GM12864 (cell line): ENCODE measurements at places on chromosomes 6 and 20.

DNA sequence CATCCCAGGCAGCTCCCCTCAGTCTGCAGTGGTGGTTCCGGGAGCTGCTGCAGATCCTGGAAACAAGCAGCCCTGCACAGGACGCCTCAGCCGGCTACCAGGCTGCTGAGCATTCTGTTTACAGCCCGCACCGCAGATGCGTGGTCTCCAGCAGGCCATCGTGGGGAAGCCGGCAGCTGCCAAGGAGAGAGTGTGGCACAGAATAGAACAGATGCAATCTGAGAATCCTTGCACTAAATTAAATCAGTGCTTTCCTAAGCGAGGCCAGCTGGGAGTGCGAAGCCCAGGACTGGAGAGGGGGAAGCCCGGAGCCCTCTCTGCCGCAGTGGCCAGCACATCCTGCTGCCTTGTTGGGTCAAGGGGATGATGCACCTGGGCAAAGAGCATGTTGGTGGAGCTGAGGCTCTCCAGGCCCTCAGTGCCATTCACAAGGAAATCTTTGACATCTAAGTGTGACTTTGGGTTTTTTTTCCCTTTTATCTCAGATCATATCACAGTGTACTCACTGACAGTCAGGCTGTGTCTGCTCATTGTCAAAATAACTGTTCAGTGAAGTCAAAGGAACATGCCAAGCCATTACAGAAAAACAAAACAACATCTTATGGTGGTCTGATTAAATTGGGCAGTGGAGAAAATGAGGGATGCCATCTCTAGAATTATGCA, 118.1 kb downstream of the SYNDIG1 start:
- DNase-seq: no peak

- no peak for DNase-seq
Observed at GRCh38 chr6:157987788-157988699, 6.4 kb downstream of the SYNJ2 start.

DNA sequence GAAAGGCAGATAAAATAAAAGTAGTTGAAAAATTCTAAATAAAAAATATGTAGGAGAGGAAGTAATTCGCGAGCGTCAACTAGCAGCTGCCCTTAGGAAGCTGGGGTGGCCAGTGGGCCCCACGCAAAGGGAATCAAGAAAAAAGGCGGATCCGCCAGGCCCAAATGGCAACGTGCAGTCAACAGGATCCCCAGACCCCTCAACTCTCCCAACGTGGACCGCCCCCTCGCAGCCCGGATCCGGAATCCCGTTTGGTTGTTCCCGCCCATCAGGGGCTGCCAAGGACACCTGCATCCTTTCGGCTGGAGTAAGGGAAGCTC, 296 bp downstream of the DZANK1 start:
- no peak for DNase-seq

GRCh38 chr6:12832226-12832735, 115.7 kb downstream of the PHACTR1 start:
- no peak for DNase-seq

GRCh38 chr20:58173091-58173490, 55.4 kb downstream of the ANKRD60 start:
- no peak for DNase-seq

DNA sequence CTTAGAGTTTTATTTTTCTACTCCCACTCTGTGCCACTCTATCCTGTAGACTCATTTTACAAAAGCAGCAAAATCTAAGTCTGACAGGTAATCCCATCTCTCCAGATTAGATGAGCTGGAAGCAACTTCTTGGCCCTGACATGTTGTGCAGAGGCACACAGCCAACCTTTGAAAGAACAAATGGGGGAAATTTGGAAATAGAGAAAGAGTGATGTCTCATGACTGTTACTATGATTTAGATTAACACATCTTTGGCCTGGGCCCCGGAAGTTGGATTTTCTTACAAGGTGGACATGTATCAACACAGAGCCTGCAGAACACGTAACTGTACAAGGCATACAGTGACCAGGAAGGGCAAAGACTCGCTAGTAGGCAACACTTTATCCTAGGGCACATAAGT, 227.7 kb downstream of the MYLK4 start:
- DNase-seq: no peak

DNA sequence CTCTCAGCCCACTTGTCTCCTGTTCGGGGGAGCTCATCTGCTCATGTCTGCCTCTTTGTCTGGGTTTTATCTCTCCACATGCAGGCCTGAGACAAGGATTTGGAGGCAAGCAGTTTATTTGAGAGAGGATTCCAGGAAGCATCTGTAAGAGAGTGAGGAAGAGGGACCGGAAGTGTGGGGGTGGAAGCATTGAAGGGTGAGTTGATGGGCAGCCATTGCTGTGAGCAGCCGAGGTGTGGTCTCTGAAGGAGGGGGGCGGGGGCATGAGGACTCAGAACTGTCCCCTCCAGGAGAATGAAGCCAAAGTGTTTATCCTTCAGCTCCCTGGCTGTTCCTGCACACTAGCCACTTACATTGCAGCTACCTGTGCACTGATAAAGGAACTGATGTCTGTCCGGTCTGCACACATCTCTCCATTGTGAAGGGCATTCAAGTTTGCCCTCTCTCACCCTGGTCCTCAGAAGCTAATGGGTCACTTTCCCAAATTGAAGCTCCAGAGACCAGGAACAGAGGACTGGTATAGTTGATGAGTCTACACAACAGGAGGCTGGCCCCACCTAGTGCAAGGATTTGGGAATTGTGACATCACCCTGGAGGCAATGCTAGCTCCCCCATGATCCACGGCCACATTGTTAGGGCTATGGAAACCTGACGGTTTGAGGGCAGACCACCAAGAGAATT, 100.5 kb upstream of the FOXA2 start:
- no peak for DNase-seq

DNA sequence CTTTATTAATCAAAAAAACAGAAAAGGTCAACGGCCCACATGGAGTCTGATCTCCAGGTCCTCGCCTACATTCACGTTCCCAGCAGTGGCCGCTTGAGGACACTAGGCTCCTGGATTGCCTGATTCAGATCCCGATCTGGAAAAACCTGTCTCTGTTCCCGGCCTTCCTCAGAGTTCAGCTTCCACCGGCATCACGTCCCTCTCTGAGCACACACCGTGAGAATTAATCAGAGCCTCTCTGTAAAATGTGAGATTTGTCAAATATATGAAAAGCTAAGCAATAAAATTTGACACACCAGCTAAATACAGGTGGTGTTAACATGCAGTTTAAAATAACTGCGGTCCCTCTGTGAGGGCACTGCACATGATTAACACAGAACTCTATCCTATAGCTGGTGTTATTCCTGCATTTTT, 122.8 kb upstream of the COL21A1 start:
- DNase-seq: no peak

- DNase-seq: no peak
Observed at GRCh38 chr6:108228416-108228815, 32.4 kb downstream of the SNX3 start.

- DNase-seq: peak; percentile 33
Observed at GRCh38 chr6:154928325-154928922, 66.7 kb upstream of the TIAM2 start.

GRCh38 chr6:26286168-26286877, 78.7 kb upstream of the BTN3A2 start:
- DNase-seq: no peak

GRCh38 chr20:18395544-18395943, 71.3 kb downstream of the DZANK1 start:
- no peak for DNase-seq

GRCh38 chr6:143005816-143006215, 54.9 kb upstream of the AIG1 start:
- DNase-seq: no peak

DNA sequence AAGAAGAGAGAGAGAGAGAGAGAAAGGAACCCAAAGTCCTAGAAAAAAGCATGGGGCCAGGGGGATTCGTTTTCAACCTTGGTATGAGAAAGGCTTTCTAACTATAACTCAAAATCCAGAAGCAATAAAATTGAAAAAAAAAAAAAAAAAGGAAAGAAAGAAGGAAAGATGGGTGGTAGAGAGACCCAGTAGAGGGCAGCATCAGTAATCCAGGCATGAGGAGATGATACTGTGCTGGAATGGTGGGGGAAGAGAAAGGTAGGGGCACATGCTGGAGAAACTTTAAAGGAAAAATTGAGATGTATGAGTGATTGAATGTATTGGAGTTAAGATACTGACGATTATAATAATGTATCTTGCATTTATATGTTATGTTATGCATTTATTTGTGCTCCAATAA, 1040.7 kb upstream of the FLRT3 start:
- no peak for DNase-seq
